Mammary epithelial cell (primary cell): ENCODE measurements at places on chromosomes 2 and 18. TPM values are rescaled to one million over a fixed set of nuclear protein-coding genes. Genes with fewer than 3 reads are reported as not detected.
A peak's percentile ranks its signal among the peaks of the same experiment; 100 is the strongest.

DNA sequence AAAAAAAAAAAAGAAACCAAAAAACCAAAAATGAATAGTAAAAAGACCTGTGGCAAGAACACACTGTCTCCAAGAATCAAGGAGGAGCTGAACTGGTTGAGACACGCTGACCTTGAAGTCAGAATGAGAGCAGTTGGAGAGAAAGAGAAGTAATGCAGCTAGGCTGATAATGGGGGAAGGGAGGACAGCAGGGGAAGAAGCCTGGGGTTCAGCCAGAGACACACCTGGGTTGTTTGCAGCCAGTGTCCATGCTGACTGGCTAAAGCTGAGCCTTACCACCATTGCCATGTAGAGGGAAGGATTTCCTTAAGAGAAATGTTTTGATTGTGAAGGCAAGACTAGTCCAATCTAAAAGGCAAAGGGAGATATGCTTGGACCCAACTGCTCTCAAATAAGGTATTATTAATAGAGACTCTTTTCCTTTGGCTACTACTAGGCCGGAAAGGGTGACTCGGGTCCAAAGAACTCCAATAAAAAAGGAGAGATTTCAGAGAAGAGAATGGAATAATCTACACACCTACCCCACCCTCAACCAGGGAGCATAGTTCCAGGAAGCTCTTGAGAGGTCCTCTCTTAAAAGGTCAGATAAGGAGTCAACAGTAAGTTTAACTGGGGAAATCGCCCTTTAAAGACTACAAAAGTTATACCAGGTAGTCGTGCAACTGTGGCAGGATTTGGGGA, 25.2 kb upstream of the REL start:
- peak; percentile 43 for DNase-seq

Gene DPP10
- polyA plus RNA-seq = not detected

DNA sequence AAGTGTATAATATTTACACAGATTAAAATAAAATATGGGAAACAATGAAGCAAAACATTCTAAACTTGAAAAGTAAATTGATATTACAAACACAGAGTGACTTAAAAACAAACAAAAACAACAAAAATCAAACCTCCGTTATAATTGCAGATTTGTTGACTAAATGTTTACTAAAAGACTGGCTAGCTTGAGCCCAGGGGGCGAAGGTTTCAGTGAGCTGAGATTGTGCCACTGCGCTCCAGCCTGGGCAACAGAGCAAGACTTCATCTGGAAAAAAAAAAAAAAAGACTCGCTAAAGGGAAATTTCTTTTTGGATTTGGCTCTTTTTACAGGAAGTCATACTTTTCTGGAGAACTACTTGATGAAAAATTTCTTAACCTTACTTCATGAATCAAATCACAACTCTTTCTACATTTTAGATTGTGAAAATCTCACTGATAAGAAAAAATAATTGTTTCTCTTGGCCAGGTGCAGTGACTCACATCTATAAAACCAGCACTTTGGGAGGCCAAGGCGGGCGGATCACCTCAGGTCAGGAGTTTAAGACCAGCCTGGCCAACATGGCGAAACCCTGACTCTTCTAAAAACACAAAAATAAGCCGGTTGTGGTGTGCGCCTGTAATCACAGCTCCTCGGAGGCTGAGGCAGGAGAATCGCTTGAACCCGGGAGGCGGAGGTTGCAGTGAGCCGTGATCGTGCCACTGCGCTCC, 9.7 kb downstream of the TFPI start:
- no peak for DNase-seq

DNA sequence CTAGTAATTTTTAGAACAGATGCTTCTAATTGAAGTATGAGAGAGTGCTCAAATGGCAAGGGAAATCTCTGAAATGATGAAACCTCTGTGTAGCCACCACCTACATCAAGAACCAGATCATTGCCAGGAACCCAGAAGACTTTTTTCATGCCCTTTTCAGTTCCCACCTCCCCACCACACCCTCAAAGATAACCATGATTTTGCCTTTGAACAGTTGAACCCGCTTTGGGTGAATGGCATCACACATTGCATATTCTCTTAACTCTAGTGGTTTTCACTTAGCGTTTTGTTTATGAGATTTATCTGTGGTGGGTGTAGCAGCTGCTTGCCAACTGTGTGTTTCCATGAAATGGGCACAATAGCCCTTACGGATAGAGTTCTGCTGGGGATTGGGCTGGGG, 142.9 kb upstream of the HDAC4 start:
- no peak for DNase-seq

DNA sequence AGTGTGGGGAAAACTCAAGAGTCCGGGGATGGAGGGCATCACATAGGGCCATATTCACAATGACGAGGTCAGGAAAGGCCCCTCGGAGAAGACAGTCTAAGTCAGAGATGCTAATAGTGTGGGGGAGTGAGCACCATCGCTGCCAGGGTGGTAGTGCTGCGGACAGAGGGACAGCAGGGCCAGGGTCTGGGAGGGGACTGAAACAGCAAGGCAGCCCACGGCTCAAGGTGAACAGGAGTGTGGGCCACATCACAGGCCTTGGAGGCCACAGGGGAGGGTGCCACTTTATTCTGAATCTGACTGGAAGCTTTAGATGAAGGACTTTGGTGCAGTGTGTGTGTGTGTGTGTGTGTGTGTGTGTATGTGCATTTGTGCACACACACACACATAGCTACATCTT, 130.9 kb upstream of the GLI2 start:
- DNase-seq = no peak

Gene KIF5C
- polyA plus RNA-seq = 0.06 TPM

GRCh38 chr2:166451468-166451867, 42.6 kb downstream of the SCN7A start:
- DNase-seq = no peak

GRCh38 chr18:21296045-21296444, 54.0 kb downstream of the GREB1L start:
- no peak for DNase-seq

Gene RAPGEF4
- 0.39 TPM for polyA plus RNA-seq

Gene DCAF17
- polyA plus RNA-seq = 7.2 TPM

Gene SDC1
- 1,215 TPM for polyA plus RNA-seq

DNA sequence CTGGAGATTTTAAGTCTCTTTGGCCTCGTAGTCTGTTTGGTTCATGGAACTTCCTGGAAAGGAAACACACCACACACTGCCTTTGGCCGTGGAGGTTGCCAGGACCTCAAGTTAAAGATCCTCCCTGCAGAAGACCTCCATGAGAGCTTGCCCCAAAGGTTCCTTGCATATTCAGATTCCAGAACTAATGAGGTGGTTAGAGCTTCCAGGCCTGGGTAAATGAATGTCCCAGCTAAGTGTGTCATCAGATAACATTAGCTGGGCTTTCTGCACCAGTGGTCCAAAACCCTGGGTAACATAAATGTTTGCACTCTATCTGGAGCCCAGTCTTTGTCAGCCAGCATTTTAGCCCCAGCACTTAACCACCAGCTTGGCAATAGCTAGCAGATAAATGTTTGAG, 122.1 kb upstream of the EML6 start:
- no peak for DNase-seq

Gene PARD6G
- 16.6 TPM for polyA plus RNA-seq

DNA sequence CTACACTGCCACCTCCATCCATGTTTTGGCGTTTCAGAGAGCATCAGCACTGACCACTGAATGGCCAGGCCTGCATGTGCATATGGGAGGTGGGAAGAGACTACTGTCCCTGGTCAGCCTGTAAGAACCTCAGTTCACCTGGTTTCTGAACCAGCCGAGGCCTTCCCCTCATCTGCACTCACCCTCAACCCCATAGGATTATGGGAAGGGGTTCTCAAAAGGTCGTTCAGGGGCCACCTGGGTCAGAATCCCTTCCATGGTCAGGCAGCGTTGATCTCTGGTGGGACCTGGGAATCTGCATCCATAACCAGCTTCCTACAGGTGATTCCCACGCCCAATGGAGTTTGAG, 36.7 kb downstream of the TET3 start:
- DNase-seq = no peak

- DNase-seq = no peak
Measured at GRCh38 chr2:54864727-54865126, 141.3 kb downstream of the EML6 start.

DNA sequence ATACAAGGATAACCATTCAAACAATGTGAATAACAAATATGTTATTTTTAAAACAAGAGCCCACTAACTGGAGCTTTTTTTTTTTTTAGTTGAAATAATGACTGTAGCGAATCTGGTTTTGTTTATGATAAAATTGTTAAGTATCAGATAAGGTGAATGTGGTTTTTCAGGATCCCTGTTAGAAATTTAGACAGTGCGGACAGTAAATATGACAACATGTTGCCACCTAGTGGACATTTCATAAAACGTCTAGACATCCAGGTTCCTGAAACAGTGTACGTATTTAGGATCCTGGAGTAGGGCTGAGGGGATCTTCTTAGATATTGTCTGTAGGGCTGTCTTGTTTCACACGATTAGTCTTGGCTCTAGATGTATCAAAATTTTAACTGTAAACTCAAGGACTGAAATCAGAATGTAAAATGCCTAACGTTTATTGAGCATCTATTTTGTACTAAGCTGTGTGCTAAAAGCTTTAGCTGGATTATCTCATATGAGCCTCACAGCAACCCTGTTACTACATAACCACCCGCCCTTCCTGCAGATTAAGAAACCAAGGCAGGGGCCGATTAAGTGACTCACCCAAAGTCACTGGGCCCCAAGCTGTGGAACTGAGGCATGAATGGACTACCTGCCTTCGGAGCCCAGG, 23.9 kb upstream of the CCDC68 start:
- peak; percentile 48 for DNase-seq

Gene SLC14A1
- 0.05 TPM for polyA plus RNA-seq

DNA sequence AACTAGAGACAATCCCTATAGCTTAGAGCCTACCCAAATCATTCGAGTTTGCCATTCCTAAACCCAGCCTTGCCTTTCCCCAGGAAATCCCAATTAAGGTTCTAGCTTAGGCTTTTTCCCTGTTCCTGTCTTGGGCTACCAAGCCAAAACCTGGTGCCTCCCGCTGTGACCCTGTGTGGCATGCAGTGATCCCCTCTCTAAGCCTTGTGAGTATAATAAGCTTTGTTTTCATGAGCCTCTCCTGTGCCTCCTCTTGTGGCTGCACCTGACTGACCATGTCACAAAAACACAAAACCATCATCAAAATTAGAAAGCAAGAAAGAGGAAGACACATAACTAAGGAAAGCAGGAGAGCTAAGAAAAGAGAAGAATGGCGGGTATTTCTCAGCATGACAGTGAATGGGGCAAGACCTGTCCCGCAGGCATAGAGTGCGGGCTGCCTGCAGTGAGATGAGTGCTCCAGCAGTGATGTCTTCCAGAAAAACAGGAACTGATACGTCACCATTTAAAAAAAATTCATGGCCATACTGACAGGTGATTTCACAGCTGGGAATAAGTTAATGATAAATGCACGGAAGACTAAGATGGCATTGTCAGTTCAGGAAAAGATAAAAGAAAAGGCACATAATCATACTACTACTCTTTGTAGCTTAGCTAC, 9.2 kb upstream of the PAIP2B start:
- no peak for DNase-seq

DNA sequence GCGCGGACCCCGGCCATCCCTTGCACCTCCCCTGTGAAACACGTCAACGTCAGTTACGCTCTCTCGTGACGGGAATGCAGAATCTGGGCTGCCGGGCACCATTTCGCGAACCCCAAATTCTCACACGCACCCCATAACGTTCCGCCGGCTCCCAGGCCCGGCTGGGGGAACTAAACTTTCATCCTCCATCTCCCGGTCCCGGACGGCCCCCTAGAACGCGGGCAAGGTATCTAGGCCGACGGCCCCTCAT, 544 bp downstream of the DNAJC27 start:
- DNase-seq = no peak

DNA sequence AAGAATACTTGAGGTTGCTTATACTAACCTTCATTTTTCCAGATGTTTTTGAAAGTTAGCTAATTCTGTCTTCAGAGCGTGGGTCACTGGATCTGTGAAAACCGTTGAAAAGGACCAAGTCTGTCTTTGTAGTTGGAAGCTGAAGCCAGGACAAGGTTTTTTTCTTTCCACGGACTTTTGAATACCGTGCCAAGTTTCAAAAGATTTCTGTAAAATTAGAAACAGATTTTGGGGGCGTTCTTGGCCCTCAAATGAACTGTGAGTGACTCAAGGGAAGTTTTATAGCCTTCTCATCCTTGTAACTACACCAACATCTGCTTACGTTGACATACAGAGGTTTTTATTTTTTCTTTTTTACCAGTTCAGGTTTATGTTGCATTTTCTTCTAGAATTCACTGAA, at the start of gene FAP:
Gene FAP, minus strand, starts transcription at position 152 of the 400 bp plus-strand sequence. Its CDS starts 118 bp downstream, at position 34.
- peak; percentile 54 for DNase-seq

- DNase-seq = no peak
Measured at GRCh38 chr2:239544918-239545465, 144.2 kb upstream of the HDAC4 start.

DNA sequence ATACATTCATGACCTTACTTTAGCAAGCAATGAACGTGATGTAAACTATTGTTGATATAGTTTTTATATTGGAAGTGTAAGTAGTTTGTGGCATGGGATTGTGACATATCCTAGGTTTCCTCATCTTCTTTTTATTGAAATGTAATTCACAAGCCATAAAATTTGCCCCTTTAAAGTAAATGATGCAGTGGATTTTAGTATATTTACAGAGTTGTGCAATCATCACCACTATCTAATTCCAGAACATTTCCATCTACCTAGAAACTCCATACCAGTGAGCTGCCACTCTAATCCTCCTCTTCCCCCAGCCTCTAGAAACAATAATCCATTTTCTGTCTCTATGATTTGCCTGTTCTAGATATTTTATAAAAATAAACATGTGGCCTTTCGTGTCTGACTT, 10.7 kb upstream of the CASP10 start:
- DNase-seq = no peak

Gene NAT8
- polyA plus RNA-seq = not detected

DNA sequence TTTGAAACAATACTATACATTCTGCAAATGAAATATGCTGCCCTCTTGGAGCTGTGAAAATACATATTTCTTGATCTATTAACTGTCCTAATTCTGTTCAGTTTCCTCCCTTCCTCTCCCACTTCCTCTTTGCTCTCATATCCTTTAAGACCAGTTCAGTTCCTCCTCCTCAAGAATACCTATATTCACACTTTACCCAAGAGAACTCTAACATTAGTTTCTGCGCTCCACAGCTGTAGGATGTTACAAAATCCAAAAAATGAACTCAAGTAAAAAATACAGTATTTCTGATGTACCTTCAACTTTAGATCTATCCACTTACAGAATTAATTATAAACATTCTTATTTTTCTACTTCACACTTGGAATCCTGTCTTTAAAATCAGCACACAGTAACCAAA, 5.4 kb downstream of the ITSN2 start:
- no peak for DNase-seq

- DNase-seq = no peak
Measured at GRCh38 chr2:215969131-215969841, 44.1 kb downstream of the MREG start.
